Activated T-helper 9 cell treated with anti-CD3 and anti-CD28 coated beads, Interleukin-2, amount 50 U/mL, for 16 hours (primary cell): ENCODE measurements at places on chromosomes 3 and 15.

GRCh38 chr3:102123590-102124190 lies 274.4 kb downstream of the NFKBIZ start:
- no peak for DNase-seq

DNA sequence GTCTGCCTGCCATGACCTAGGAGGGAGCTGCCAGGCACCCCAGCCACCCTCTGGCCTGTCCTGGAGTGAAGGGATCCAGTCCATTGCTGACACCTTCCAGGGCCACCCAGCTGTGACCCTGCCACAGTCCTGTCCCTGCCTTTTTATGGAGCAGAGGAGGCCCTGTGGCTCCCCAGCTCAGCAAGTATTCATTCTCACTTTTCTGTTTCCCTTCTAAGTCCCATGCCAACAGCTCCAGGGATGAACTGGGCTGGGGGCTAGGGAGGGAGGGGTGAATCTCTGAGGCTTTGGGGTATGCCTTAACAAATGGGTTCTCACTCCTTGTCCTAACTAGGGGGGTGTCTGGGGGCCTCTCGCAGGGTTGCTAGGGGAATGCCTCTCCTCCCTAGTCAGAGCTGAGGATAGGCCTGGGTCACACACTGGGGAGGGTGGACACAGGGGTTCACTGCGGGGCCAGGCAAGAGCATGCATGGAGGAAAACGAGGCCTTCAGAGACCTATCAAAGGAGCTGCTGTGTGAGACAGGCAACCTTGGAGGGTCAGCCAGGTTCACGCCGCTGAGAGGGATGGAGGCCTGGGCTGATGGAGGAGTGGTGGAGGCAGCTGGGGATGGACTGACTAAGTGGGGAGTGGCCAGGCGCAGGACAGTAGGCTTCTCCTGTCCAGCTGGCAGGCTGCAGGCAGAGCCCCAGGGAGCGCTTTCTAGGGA lies 31.8 kb downstream of the EPHB3 start:
- no peak for DNase-seq

DNA sequence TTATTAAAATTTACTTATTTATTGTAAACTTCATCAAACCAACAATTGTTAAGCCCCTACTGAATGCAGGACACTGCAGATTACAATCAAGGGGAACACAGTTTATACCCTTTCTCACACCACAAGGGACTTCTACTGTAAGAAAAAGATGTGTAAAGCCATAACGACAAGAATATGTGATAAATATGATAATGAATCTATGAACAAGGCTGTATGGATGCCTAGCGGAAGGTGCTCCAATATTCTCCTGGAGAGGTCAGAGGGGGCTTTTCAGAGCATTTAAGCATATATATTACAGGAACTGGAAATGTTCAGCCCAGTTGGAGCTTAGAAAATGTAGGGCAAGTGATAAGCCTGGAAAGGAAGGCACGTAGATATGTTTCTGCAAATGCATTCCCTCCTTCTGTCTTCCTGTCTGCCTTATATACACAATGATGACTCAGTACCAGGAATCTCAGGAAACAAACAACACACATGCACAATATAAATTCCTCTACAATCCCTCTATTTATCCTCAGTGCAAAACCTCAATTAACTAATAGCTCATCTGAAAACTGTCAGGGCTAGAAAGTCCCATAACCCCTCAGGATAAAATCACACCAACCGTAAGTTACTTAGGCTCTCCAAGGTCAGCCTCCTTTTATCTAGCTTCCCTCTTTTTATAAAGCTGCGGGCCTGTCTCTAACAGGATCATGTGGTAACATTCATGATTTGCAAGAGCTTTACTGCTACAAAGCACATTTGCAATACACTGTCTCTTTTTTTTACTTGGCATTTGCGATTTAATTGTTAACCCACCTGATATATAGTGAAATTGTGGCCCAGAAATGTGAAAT lies 393.1 kb downstream of the LPP start:
- DNase-seq: no peak

DNA sequence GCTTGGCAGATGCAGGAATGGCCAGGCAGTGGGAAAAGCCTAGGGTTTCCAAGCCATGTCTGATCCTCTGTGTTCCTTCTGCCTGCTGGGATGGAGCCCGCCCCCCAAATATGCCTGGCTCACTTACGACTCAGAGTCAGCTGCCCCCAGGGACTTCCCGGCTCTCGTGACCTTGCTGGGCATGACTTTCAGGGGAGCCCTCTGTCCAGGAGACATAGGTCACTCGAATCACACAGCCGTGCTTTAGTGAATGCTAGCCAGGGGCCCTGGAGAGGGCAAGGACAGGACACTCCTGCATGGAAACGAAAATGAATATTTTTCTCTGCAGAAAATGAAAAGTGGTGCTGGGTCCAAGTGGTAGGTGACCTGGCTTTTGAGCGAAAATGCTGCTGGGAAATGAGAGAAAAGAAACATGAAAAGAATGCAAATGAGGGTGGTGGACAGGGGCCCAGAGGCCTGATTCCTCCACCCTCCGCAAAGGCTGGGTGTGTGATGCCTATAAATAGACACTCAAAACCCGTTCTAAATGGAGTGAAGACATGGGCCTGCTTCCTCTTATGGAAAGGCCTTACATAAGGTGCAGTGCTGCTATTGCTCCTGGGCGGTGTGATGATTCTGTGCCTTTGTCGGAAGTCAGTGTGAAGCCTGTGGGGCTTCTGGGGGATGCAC lies 107.4 kb downstream of the APBA2 start:
- no peak for DNase-seq

- DNase-seq: no peak
These were observed 3.1 kb downstream of the CCDC33 start for GRCh38 chr15:74239051-74239705.

DNA sequence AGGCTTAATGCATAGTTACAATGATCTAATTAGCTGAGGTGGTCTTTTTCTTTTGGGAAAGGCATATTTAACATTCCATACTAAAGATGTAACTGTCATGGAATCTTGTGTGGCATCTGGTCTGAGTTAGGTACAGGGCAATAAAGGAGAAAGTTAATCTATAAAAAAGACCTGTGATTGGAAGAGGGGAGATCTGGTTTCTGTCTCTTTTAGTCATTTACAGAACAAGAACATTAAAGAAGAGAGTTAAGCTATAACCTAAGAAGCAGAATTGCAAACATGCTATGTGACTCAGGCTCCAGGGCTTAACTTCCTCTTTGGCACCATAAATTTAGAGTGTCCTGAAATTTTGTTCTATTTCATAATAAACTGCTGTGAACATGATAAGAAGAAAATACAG lies 47.2 kb upstream of the MME start:
- DNase-seq: no peak

DNA sequence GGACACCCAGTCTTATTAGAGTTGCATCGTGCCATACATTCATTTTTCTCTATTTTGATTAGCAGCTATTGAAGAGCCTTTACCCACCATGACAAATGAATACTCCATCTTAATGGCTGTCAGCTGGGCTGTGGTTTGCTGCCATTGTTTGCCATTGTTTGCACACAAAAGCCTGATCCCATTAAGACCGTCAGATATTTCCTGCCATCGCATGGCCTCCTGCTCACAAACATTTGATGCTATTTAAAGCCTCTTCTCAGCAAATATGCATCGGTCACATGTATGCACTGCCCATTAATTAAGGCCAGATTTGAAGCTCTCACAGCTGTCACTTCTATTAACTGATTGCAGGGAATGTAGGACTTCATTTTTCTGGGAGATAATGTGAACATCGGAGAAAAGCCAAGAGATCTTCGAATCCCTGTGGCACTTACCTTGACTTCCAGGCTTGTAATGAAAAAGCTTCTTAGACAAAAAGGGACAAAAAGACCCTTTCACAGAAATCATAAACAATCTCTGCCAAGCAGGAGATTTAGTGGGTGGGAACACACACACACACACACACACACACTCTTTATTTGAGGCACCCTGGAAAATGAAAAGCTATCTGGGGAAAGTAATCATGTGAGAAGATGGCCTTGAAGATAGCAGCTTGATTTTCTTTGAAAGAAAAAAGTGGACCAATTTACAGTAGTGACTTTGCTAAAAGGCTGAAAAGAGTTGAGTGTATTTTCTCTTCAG lies 175.4 kb upstream of the NR2E3 start:
- DNase-seq: no peak

DNA sequence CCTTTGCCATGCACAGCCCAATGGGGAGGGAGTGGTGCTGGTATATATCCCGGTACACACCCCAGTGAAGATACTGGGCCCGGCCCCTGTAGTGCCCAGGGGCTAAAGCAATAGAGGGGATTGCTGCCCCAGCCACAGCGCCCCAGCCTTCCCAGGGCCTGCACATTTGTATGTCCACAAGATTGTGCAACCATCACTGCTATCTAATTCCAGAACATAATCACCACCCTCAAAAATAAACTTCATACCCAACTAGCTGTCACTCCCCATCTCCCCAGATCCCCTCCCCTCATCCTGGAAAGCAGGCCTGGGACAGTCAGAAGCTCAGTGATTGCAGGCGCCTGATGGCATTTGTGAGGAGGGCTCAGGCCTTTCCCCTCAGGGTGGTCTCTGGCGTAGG lies 13.5 kb downstream of the GNAI2 start:
- no peak for DNase-seq

- no peak for DNase-seq
These were observed 1.0 kb downstream of the OGG1 start for GRCh38 chr3:9750556-9751411.

- no peak for DNase-seq
These were observed 129.2 kb upstream of the CBLB start for GRCh38 chr3:105997800-105998526.

DNA sequence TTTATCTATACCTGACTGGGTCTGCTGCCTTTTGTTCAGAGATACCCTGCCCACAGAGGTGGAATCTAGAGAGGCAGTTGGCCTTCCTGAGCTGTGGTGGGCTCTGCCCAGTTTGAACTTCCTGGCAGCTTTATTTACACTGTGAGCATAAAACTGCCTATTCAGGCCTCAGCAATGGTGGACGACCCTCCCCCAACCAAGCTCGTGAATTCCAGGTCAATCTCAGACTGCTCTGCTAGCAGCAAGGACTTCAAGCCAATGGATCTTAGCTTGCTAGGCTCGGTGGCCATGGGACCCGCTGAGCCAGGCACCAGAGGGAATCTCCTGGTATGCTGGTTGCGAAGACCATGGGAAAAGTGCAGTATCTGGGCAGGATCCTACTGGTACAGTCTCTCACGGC lies 270.2 kb downstream of the CADM2 start:
- DNase-seq: no peak

- DNase-seq: peak; percentile 58
These were observed 23.2 kb downstream of the RPLP1 start for GRCh38 chr15:69475769-69476358.

- DNase-seq: no peak
These were observed 72.9 kb upstream of the ATP2C1 start for GRCh38 chr3:130820976-130821375.

DNA sequence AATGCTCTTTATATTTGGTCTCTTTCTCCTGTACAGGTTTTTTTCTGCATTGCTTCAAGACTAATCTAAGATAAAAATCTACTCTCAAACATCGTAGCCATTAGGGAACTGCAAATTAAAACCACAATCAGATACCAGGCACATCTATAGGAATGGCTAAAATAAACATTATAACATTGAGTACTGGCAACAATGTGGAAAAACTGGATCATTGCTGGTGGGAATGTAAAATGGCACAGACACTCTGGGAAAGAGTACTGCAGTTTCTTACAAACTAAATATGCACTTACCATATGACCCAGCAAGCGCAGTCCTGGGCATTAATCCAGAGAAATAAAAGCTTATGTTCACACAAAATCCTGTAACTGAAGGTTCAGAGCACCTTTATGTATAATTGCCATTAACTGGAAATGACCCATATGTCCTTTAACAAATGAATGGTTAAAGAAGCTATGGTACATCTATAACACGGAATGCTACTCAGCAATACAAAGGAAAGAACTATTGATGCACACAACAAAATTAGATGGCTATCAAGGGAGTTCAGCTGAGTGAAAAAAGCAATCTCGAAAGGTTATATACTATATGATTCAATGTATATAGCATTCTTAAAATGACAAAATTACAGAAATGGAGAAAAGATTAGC lies 6.3 kb downstream of the ABCC5 start:
- DNase-seq: no peak

- DNase-seq: no peak
These were observed 25.4 kb upstream of the SLC41A3 start for GRCh38 chr3:126109146-126109879.

GRCh38 chr15:94674296-94674695 lies 442.9 kb downstream of the MCTP2 start:
- no peak for DNase-seq

DNA sequence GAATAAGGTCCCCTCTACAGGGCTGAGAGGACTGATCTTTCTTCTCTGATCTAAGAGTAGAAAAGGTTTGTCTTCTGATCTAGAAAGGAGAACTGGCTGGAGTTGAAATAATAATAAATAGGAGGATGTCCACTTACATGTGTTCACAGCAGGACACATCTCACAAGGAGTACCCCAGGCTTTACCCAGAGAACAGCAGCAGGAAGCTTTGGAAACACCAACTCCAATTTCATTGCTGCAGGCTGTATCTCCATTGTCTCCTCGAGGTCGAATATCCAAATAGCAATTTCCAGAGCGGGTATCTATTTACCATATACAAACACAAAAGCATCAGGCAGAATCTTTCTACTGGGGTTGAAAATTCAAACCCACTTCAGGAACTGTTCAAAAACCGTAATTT lies 136.6 kb downstream of the DUT start:
- no peak for DNase-seq

- no peak for DNase-seq
These were observed 583.1 kb upstream of the CFAP20DC start for GRCh38 chr3:59632760-59633573.

- DNase-seq: no peak
These were observed 27.5 kb downstream of the NXPE3 start for GRCh38 chr3:101806491-101806890.

GRCh38 chr3:54916732-54917131 lies 11.1 kb downstream of the LRTM1 start:
- no peak for DNase-seq

DNA sequence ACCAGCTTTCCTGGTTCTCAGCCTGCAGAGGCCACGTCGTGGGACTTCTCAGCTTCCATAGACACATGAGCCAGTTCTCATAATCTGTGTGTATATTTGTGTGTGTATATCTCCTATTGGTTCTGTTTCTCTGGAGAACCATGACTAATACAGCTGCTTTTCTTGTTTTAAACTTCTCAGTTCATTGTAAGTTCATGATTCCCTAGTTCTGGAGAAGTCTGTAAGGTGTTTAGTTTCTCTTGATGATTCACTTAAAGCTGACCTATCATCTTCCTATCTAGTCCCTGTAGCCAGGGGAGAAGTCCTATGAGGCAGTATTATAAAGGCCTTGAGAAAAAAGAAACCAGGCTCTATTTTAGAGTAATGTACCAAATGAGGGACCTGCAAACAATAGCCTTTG lies 147.7 kb downstream of the RYR3 start:
- no peak for DNase-seq

- no peak for DNase-seq
These were observed 95.7 kb upstream of the IGSF10 start for GRCh38 chr3:151556596-151556995.
